ENCODE measurements at places on chromosomes 4 and X.

GRCh38 chrX:51151734-51152133 lies 180.9 kb upstream of the NUDT10 start:
- no peak for DNase-seq

DNA sequence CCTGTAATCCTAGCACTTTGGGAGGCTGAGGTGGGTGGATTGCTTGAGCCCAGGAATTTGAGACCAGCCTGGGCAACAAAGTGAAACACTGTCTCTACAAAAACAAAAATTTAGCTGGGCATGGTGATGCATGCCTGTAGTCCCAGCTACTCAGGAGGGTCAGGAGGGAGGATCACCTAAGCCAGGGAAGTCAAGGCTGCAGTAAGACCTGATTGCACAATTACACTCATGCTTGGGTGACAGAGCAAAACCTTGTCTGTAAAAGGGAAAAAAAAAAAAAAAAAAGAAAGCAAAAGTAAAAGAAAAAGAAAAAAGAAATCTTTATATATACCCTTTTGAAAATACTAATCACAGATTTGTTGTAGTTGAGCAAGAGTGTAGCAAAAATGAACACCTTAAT lies 801.0 kb upstream of the IGFBP7 start:
- no peak for DNase-seq

DNA sequence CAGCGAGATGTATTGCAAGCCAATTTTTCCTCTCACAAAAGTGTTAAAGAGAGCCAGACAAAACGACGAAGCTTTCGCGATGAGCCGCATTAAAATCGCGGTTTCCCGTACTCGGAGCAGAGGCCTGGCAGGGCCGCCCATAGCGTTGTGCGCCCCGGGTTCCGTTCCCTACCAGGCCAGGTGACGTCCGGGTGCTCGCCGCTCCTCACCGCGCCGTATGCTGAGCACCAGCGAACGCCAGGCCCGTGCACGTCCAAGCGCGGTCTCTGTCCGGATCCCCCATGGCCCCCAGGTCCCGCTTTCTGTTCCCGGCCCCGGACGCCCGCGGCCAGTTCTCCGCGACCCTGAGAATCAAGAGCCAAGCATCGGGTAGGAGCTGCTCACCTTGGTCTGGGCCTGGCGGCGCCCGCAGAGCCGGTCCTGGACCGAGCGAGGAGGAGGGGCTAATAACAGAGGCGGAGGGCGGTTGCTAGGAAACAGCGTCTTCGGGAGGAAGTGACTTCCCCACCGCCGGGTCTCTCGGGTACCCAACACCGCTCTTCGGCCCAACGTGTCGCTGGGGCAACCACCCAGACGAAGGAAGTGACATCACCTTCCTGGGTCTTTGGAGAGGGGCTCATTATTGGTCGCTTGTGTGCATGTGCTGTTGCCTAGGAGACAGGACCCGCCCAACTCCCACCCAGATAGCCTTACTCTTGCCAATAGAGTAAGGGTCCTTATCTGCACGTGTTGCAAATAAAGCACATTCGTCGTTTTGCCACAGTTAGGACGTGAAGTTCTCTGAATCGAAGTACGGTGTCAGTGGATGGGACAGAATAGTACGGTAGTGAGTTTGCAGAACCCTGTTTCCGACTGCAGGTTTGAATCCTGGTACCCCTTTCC lies at the start of gene MAP9:
Gene MAP9, minus strand, starts transcription at position 579 of the 882 bp plus-strand sequence. CDS start 1,115 bp downstream, outside the sequence.
- peak; percentile 87 for DNase-seq

GRCh38 chr4:107734120-107734519 lies 14.1 kb upstream of the PAPSS1 start:
- DNase-seq = no peak

DNA sequence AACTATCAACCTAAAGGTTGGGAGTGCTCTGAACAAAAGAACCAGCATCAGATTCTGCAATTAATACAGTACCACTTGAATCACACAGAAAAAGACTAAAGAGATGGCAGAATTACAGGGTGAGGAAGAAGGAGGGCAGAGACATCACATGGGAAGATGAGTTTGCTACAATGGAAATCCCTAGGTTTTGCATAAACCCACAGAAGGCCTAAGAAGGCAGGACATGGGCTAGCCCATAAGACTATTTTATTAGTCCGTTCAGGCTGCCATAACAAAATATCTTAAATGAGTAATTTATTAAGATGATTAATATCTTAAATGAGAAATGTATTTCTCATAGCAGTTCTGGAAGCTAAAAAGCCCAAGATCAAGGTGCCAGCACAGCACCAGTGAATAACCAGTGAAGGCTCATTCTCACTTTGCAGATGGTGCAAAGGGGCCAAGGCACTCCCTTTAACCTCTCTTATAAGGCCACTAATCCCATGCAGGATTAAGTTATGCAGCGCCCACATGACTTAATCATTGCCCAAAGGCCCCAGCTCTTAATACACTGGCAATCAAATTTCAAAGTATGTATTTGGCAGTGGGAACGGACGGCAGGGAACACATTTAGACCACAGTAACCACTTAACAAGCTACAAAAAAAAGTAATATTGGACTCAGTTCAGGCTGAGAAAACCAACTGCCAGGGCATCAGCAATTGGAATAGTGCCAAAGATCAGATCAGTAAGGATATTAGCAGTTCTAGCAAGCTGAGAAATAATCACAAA lies 47.6 kb upstream of the NEUROG2 start:
- no peak for DNase-seq

DNA sequence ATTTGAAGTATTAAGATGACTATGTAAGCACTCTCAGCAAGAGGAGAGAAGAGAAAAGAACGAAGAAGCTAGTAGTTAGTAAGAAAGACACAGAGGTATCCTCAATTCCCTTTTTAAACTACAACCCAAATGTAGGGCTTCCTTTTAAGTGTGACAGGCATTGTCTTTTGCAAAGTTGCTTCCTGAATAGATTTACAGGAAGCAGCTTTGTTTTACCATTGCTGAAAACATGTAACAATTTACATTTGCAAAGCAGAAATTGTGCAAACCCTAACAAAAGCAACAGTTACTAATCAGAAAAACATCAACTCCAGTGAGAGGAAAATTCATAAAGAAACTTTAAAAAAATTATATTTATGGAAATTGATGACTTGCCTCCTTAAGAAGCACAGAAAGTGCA lies 96.4 kb downstream of the FAM13A start:
- DNase-seq = no peak

DNA sequence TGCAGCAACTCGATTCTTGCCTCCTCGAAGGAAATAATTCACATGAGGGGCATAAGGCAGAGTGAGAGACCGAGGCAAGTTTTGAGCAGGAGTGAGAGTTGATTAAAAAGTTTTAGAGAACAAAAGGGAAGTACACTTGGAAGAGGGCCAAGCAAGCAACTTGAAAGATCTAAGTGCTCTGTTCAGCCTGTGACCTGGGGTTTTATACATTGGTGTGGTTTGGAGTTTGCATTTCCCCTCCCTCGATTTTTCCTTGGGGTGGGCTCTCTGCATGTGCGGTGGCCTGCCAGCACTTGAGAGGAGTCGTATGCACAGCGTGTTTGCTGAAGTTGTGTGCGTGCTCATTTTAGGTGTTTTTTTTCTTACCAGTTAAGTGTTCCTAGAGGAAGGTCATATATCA lies 356.4 kb downstream of the KLHL4 start:
- no peak for DNase-seq

- DNase-seq = no peak
Measured at GRCh38 chr4:119729835-119730670, 101.4 kb upstream of the PDE5A start.

GRCh38 chr4:86302251-86302650 lies 57.6 kb downstream of the MAPK10 start:
- peak; percentile 41 for DNase-seq

DNA sequence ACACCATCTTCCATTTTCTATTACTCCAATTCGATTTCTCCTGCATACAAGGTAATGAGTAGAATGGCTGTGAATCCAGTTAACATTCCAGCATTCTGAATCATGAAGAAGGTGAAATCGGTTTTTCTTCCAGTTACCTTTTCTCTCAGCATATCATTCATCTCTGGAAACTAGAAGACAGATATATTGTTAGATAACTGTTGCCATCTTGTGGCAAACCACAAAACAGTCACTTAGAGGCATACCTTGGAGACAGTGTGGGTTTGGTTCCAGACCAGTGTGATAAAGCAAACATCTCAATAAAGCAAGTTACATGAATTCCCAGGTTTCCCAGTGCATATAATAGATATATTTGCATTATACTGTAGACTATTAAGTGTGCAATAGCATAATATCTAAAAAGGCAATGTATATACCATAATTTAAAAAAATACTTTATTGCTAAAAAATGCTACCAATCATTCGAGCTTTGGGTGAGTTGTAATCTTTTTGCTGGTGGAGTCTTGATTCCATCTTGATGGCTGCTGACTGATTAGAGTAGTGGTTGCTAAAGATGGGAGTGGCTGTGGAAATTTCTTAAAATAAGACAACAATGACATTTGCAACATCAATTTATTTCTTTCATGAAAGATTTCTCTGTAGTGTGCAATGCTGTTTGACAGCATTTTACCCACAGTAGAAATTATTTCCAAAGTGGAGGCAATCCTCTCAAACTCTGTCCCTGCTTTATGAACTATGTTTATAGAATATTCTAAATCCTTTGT lies 82.1 kb downstream of the SLC39A8 start:
- peak; percentile 5 for DNase-seq

GRCh38 chrX:10203617-10204016 lies 46.8 kb downstream of the CLCN4 start:
- DNase-seq = no peak

DNA sequence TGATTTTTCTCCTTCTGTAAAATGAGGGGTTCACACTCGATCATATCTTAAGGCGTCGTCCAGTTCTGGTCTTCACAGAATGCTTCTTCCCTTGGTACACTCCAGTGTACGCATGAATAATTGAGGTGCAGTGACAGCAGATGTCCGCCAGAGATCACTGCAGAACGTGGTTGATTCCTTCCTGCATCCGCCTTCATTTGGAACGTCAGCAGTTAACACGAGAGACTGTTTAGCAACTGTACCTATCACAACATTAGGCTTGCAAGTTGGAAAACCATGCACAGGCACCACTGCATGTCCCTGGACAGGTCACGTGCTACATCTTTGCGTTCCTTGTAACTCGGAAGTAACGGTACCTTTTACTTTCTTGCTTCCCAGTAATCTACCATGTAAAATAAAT lies 66.0 kb upstream of the GEMIN8 start:
- no peak for DNase-seq

DNA sequence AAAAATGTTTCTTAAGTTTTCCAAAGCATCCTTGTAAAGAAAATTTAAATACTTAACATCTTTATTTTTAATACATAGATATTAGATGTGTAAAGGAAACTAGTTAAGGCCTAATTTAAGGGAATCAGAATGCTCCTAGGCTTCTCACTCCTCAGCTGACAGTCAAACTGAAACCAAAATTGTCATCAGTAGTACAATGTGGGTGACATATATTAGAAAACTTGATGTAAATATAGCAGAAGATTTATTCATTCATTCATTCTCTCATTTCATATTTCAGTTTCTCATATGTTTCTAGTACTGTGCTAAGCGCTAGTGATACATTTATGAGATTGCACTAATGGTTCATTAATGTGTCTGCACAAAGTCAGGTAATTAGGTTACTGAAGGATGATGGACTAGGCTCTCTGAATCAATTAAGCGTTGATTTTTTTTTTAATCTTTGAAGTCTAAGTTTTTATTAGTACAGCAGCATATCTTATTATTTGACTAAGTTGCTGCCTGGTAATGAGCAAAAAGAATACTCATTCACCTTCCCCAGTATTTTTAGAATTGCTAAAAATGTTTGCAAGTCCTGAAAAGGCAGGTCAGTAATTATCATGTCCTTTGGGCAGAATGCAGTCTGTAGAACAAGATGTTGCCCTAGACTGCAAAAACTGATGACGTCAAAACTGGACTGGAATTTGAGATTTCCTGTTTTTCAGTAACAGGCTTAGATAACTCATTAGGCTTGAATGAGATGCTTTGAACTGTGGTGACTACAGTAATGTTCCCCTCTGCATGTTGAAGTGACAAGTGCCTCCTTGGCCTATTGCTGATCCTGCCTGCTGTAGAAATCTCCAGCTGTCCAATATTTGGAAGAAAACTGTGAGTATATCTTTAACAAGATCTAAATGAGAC lies 128.7 kb downstream of the ARHGAP24 start:
- peak; percentile 72 for DNase-seq

DNA sequence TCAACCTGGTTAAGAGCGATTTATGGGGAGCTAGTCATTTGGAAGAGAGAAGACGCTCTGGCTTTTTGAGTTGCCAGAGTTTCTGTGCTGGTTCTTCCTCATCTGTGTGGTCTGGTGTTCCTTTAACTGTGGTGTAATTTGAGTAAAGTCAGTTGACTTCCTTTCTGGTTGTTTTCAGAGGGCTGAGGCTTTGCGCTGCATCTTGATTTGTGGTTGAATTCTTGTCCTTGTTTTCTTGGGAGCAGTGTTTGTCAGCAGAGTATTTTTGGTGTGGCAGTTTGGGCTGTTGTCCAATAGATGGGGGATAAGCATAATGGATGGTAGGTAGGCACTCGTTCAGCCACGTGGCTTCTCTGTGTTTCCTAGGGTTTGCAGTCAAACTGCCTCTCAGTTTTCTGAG lies 2143.2 kb upstream of the TENM3 start:
- DNase-seq = no peak

- DNase-seq = no peak
Measured at GRCh38 chr4:76272073-76272472, 20.6 kb downstream of the FAM47E start.

DNA sequence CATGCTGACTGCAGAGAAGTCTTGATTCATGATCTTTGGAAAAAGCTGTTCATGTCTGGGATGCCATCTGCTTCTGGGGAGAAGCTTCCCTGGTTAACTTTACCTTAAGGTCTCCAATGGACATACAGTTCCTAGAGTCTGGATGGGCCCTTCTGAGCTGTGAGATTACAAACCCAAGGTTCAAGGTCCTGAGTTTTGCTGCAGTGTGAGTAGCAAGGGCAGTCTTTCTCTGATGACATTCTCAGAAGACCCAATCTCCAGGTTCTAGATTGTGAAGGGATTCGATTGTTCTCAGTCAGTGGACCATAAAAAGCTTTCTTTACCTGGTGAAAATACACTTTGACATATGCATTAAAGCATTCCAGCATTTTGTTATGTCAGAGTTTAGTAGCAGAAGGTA lies 179.2 kb downstream of the AASDH start:
- no peak for DNase-seq

- no peak for DNase-seq
Measured at GRCh38 chr4:2834001-2834921, 9.4 kb upstream of the ADD1 start.
